Left renal cortex interstitium (tissue), 4 donors: ENCODE measurements at places on chromosomes 2 and 18.

DNA sequence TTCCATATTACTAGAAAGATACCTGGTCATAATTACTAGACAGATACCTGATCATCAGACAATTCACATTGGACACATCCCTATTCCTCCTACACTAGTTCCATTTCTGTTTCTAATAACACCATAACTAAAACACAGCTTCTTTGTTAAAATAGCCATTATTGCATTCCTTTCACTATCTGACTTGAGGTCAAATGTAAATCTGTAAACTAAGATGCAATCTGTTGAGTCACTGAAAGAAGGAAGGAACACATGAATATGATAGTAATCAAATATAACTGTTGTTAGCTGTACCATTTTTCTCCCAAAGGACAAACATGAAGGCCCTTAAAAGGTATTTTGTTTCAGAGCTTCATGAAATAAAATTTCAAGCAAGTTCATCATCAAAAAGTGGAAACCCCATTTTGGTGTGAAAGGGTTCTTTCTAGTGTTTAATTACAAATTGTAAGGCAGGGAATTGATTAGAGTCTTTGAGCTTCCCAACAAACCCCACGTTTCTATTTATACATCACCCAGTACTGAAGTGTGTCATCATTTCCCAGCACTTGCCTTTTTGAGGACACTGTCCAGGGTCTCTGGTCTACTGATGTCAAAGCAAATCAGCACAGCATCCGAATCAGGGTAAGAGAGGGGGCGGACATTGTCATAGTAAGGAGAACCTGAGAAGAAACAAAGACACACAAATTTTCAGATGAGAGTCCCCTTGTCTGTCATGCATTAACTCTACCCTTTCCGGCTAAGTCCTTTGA, 13.0 kb downstream of the RND3 start:
- DNase-seq, result no peak

- DNase-seq, result no peak
Measured at GRCh38 chr2:190843890-190844699, 36.5 kb upstream of the GLS start.

GRCh38 chr2:34729845-34730244, 1130.7 kb upstream of the FAM98A start:
- no peak for DNase-seq

DNA sequence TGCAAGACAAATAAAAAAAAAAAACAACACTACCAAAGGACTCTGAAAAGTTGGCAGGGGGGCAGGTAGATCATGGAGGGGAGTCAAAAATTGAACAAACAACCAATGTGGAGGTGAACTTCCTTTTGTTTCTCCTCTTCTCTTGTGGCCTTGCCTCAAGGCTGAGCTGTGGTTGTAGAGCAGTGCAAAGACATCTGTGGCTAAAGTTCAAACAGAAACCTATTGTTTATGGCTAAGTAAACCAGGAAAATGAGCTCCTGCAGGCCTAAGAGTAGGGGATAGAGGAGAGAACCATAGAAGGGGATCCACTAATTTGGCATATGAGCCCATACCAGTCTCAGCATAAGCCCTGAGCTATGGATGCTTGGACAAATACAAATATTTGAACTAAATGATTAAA, 40.2 kb upstream of the EGR4 start:
- no peak for DNase-seq

GRCh38 chr2:6971502-6971901, 54.3 kb downstream of the RNF144A start:
- DNase-seq, result no peak

GRCh38 chr2:190849774-190850173, 30.8 kb upstream of the GLS start:
- no peak for DNase-seq

DNA sequence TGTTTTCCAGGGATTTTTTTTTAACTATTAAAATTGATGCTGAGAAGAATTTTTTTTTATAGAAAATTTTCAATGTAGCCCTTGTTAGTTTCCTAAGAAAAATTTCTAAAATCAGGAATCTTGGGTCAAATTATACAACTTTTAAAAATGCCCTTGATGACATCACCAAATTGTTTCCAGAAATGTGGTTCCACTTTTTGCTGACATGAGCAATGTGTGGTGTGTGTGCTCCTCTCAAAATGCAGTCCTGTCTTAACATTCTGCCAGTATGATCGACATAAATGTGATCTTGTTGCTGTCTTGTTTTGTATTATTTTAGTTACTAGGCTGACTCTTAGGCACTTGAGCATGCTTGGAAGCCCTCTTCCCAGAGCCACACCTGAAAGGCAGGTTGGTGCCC, 89.7 kb upstream of the ST6GAL2 start:
- no peak for DNase-seq

- no peak for DNase-seq
Measured at GRCh38 chr2:26861610-26862224, 13.8 kb downstream of the DPYSL5 start.

GRCh38 chr2:205680067-205680466, 2.2 kb upstream of the NRP2 start:
- no peak for DNase-seq

DNA sequence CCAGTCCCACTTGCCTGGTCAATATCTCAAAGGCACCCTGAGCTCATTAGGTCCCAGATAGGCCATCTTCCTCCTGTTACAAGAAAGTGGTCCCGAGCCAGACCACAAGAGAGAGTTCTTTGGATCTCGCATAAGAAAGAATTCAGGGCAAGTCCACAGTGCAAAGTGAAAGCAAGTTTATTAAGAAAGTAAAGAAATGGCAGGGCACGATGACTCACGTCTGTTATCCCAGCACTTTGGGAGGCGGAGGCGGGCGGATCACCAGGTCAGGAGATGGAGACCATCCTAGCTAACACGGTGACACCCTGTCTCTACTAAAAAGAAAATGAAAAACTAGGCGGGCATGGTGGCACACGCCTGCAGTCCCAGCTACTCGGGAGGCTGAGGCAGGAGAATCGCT, 10.8 kb upstream of the SMAD7 start:
- no peak for DNase-seq
